ENCODE measurements at places on chromosomes 4 and X. TPM values are rescaled to one million over a fixed set of nuclear protein-coding genes. Genes with fewer than 3 reads are reported as not detected.
A peak's percentile ranks its signal among the peaks of the same experiment; 100 is the strongest.

- DNase-seq = no peak
Observed at GRCh38 chr4:136002316-136002715, 1530.0 kb downstream of the PCDH18 start.

- DNase-seq = no peak
Observed at GRCh38 chr4:8419222-8420041, 21.1 kb downstream of the ACOX3 start.

GRCh38 chrX:9790866-9791265 is 4.6 kb downstream of the SHROOM2 start:
- DNase-seq = no peak

DNA sequence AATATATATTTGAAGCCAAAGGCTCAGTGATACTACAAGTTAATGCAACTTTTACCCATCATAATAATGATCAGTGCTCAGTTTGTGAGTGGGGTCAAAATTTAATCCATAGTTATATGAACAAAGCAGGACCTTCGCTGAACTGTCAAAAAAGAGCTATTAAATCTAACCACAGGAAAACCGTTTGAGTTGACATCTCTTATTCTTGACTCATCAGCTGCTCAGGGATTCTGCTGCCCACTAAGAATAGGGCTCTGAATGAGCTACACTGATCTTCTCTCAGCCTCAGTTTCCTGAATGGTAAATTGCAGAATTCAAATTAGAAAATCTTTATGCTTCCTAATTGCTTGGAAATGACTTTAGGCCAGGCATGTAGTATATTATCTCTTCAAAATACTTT is 44.9 kb upstream of the NAP1L5 start:
- DNase-seq = no peak

DNA sequence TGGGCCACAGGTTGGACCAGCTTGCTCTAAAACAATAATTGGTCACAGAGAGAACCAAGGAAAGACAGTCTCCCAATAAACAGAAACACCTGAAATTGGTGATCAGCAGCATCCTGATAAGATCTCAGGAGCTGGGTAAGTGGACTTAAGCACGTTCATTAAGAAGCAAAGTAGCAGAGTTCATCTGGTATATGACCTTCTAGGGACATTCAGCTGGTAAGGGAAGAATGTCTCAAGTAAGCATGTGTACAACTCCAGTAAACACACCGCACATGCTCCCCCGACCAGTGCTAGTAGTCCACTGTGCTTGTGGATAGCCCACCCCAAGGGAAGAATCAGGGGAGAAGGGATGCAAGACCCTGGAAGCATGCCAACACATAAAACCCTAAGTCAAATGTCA is 216.9 kb downstream of the EPHA5 start:
- no peak for DNase-seq

- no peak for DNase-seq
Observed at GRCh38 chrX:139831675-139832456, 101.0 kb downstream of the ATP11C start.

HELT gene
- total RNA-seq = not detected

MAGEA9B gene
- total RNA-seq = not detected

DNA sequence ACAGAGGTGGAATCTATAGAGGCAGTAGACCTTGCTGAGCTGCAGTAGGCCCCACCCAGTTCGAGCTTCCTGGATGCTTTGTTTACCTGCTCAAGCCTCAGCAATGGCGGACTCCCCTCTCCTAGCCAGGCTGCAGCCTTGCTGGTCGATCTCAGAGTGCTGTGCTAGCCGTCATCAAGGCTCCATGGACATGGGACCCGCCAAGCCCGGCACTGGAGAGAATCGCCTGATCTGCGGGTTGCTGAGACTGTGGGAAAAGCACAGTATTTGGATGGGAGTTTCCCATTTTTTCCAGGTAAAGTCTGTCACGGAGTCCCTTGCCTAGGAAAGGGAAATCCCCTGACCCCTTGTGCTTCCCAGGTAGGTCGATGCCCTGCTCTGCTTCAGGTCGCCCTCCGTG is 124.8 kb upstream of the KLF8 start:
- no peak for DNase-seq

GRCh38 chr4:124253080-124253479 is 459.5 kb downstream of the ANKRD50 start:
- DNase-seq = no peak

KLHL4 gene
- 1.0 TPM for total RNA-seq

GRCh38 chr4:121737846-121738554 is 27.0 kb downstream of the SMIM43 start:
- no peak for DNase-seq

S100P gene
- not detected for total RNA-seq

PPP4R3C gene
- not detected for total RNA-seq

GRCh38 chr4:180635281-180635680 is 1607.9 kb upstream of the TENM3 start:
- no peak for DNase-seq

NMU gene
- not detected for total RNA-seq

GRCh38 chr4:184282895-184283654 is 65.4 kb upstream of the ENPP6 start:
- DNase-seq = no peak

- DNase-seq = no peak
Observed at GRCh38 chrX:72313707-72314641, 8.3 kb upstream of the CITED1 start.

DNA sequence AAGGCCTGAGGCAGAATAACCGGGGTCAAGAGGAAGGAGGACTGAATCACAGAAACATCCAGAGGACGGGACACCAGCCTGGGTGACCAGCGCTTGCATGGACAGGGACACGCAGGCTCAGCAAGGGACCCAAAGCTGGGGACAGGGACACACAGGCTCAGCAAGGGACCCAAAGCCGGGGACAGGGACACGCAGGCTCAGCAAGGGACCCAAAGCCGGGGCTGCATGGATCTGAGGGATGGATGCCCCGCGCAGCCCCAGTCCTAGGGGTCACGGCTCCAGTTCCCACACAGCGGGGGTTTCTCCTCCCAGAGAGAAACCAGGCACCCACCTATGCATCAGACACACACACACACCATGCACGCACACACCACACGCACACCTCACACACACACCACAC is 32.5 kb downstream of the FAM53A start:
- no peak for DNase-seq

GRCh38 chrX:1591102-1591862 is at the start of gene AKAP17A:
Gene AKAP17A (plus strand): TSS chrX:1591604. CDS start chrX:1593463, 1,859 bp downstream.
- peak; percentile 96 for DNase-seq

- DNase-seq = no peak
Observed at GRCh38 chr4:167469436-167469835, 235.1 kb upstream of the SPOCK3 start.

MTHFD2L gene
- 9.1 TPM for total RNA-seq

- no peak for DNase-seq
Observed at GRCh38 chr4:174604198-174604597, 81.9 kb upstream of the HPGD start.

TMPRSS11B gene
- total RNA-seq = not detected

GRCh38 chr4:1011666-1012033 is 224 bp downstream of the FGFRL1 start:
- no peak for DNase-seq

AFM gene
- not detected for total RNA-seq

PJA1 gene
- 13.3 TPM for total RNA-seq

DNA sequence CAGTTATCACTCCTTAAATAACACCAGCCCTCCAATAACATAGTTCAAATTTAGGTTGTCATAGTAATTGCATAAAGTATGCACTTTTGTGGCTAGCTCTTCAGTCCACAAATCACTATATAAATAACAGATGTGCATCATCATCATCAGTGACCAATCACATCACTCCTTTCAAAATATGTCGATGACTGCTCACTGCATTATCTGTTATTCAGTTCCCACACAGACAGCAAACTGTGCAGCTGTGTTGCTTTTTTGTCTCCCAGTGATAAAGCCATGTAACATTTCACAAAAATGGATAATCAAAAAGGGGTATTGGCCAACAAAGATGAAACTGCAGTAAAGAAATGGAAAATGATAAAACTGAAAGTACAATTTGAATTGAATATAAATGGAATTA is 205.4 kb downstream of the DCLK2 start:
- no peak for DNase-seq

All from Right ventricle myocardium superior (tissue), 1 donor.